Mesendoderm (in vitro differentiated cells): ENCODE measurements at places on chromosomes 16 and 17.

- peak; percentile 52 for DNase-seq
Observed at GRCh38 chr17:58452738-58453137, 35.4 kb upstream of the RNF43 start.

GRCh38 chr17:34596920-34597319 is 17.5 kb downstream of the TMEM132E start:
- DNase-seq, result no peak

DNA sequence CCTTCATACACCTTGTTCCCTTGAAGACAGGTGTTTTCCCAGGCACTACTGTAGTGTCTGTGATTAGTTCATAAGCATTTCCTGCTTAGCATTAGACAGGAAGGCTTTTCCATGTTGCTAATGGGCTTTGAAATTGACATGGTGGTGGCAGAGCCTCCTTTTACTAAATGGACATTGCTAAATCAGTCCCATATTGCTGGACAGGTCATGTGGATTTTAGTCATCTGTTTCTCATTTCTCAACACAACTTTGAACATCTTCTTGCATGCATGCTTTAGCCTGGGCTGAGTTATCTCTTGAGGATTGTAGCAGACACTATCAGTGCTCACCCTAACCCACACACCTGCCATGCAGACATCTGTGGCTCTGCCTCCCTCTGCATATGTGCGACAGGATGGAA is 13.7 kb upstream of the BCO1 start:
- DNase-seq, result no peak

DNA sequence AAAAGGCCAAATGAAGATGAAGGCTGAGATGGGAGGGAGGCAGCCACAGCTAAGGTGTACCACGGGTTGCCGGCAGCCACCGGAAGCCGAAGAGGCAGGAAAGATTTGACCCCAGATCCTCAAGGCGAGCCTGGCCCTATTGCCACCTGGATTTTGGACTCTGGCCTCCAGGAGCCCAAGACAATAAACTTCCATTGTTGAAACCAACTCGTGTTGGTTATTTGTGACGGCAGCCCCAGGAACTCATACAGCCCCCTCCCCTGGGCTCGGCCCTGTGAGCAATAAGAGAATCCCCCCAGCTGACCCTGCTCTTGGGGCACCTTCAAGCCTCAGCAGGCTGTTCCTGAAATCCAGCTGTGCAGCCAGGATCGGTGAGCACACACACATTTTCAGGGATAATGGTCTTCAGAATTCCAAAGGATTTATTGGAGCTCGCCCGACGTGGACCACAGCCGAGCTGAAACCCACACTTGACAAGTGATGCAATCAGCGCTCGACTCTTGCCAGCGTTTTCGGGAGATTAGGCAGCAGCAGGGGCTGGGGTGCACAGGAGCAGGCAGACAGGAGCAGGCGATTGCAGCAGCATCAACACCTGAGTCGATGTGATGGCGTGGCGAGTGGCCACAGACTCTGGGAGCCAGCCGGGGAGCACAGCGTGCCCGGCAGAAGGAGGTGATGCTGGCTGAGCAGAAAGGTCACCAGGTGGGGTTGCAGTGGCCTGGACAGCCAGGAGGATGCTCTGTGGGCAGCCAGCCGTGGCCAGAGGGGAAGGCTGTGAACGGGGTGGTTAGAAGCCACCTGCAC is 22.4 kb upstream of the CBX4 start:
- DNase-seq, result no peak

DNA sequence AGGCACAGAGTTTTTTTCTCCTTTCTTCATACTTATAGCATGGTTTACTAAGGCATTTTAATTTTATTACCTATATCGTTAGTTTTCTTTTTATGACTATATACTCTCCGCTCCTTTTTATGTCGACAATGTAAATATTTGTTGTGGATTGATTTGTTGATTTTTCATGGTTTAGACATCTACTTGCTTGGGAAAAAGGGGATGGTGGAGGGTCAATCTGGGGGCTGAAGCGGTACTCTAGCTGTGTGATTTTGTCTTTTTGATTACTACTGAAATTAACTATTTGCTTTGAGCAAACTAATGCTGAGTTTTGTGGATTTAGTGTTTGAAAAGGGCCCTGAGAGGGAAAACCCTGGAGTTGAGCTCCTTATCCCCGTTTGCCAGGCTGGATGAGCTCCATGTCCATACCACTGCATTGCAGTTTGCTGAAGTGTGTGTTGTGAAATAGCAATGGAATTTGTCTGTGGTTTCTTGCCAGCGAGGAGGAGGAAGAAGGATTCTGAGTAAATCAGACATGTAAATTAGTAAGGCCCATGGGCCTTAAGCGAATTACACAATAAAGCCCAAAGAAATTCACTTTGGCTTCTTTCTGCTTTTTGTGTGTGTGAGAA is 72.0 kb downstream of the FTO start:
- peak; percentile 88 for DNase-seq

DNA sequence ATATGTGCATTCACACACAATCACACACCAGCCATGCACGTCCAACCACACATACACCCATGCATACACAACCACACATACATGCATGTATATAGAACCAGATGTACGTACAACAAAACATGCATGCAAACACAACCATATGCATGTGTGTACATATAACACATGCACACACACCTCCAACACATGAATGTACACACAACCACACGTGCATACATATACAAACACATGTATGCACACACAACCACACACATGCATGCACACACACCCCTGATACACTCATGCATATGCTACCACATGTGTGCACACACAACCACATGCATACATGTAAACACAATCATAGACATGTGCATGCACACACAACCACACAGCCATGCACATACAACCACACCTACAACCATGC is 52.0 kb upstream of the SDK2 start:
- no peak for DNase-seq

GRCh38 chr17:3804503-3804931 is 3.5 kb upstream of the ITGAE start:
- no peak for DNase-seq

- no peak for DNase-seq
Observed at GRCh38 chr16:31409433-31409832, 16.3 kb downstream of the ITGAD start.

DNA sequence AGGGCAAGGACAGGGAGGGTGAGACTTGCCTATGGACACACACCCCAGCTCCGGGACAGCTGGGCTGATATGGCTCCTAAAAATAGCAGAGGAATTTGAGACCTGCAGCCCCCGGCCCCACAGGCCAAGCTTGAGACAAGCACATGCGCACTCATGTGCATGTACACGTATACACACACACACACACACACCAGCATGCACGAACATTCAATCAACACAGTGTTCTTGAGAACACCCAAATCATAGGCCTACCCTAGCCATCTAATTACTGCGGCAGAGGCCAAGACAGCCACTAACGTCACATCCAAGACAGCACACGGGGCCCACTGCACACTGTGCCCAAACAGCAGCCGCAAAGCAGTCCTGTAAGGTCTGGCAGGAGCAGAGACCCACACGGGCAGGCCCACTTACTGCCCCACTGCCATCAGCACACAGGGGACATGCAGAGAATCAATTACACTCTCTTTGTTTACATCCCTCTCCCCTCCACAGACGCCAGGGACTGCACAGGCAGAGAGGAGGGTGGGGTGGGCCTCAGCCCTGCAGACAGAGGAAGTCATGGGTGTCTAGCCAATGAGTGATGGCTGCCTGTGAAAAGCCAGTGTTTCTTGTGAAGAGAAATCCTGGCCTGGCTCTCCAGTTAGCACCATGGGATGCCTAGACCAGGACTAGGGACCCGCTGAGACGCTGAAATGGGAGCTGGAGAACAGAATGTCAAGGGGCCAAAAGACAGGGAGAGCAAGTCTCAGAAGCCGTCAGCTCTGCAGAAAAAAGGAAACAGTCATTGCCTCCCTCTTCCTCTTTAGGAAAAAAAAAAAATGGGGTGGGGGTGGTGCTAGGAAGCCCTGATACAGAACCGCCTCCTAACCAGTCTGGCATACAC is 39.3 kb downstream of the MYO18A start:
- no peak for DNase-seq

GRCh38 chr17:81879121-81879520 is 8.0 kb upstream of the ARHGDIA start:
- no peak for DNase-seq

DNA sequence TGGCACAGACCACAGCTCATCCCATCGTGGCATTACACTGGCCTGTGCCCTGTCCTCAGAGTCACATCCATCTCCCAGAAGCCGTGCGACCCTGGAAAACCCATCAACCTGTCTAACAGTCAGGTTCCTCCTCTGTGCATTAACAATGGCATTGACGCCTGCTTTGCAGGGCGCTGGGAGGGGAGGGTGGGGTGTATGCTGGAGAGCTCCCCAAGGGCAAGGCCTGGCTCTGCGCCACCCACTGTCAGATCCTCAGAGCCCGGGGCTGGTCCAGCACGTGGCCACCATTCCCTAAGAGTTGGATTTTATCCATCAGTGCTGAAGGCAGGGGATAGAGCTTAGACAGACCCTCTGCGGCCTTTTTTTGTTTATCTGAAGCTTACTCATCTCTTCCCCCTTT is 28.7 kb downstream of the NOS2 start:
- DNase-seq, result no peak

GRCh38 chr17:76405967-76406647 is 21.7 kb downstream of the SPHK1 start:
- no peak for DNase-seq

DNA sequence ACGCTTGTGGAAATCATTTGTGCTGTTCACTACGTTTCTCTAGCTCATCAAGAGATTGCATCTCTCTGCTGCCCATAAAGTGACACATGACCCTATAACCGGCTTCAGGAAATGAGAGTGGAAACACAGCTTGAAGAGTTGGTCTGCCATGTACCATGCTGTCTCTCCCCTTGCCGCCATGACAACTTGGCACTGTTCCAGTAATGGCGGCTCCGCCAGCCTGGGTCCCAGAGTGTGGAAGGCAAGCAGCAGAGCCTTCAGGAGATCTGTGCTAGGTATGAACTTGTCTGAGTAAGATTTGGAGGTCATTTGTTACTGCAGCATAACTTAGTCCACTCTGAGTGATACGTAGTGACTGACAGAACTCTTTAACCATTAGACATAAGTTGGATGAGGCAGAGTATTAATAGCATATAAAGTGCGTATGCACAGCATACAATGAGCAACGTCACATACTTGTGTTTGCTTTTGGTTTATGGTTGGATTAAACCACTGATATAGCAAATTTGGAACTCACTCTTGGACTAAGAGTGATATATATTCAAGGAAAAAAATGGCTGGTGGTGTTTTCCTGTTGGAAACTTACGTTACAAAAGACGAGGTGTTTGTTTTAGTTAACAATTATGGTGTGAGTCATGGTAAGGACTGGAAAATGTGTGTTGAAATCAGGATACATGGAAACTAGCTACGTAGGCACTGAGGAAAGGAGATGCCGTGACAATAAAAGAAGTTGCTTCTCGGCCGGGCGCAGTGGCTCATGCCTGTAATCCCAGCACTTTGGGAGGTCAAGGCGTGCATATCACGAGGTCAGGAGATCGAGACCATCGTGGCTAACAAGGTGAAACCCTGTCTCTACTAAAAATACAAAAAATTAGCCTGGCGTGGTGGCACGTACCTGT is 24.4 kb upstream of the PMP22 start:
- DNase-seq, result no peak

- peak; percentile 44 for DNase-seq
Observed at GRCh38 chr16:20899071-20899470, 1.1 kb downstream of the DCUN1D3 start.

DNA sequence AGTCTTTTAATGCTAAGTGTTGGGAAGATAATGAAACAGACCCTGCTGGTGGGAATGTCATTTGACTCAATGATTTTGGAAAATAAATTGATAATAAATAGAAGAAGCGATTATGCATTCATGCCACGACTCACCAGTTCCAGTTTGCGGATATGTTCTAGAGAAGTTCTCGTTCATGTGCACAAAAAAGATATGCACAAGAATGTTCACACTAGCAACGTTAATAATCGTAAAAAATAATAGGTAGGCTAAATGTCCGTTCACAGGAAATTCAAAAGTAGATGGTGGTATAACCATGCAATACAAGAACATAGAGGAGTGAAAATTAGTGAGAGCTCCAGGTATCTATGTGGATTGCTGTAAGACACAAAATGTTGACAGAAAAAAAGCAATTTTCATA is 59.8 kb downstream of the NACA2 start:
- DNase-seq, result no peak

DNA sequence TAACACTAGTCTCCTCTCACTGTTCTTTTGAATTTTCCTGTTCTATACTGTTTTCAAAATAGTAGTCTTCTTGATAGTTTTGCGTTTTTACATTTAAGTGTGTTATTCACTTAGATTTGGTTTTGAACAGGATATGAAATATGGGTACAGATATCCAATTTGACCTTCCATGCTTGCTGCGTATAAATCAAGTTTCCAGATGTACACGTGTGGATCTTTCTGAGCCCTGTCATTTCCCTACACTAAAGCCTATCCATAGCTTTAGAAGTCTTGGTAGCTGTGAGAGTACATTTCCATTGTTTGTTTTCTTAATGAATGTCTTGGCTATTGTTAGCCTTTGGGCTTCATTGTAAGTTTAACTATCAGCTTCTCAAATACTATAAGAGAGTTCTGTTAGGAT is 20.4 kb downstream of the CYLD start:
- no peak for DNase-seq

GRCh38 chr16:22388101-22388644 is 13.8 kb upstream of the CDR2 start:
- DNase-seq, result no peak

DNA sequence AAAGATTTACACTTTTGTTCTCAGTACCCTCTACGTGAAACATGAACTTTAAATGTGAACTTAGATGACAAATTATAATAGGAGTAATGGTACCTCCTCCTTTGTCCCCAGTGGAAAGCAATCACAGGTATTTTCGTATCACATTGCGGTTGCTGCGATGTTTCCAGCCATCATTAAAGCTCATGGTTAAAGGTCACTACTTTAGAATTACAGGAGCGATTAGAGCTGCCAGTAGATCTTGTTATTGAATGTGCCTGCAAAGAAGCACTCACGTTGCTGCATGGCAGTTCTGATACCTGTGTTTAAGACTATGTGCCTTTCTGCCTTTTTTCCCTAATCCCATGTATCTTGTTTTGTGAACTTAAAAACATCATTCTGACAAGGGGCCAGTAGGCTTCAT is 301.0 kb downstream of the CPPED1 start:
- no peak for DNase-seq

- DNase-seq, result no peak
Observed at GRCh38 chr17:34675143-34675542, 95.8 kb downstream of the TMEM132E start.

DNA sequence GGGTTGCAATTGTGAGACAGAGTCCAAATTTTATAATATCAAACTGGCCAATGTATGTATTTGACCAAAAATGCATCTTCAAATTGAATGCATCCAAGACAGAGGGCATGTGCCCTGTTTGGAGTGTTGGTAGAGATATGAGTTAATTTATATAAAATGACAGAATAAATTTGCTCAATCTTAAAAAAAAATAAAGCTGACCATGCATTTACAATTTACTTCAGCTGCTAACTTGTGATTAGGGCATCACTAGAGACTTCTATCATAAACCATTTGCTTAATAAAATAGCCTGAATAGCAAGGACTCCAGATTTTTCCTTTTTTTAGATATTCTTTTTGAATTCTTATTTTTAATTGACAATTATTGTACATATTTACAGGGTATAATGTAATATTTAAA is 1345.8 kb downstream of the CDH11 start:
- DNase-seq, result no peak

GRCh38 chr17:34068571-34068970 is 186.5 kb upstream of the CCL2 start:
- DNase-seq, result no peak
